ENCODE measurements at places on chromosomes 11 and 22.

- no peak for DNase-seq
Observed at GRCh38 chr11:2293984-2294925, 7.5 kb downstream of the C11orf21 start.

GRCh38 chr11:285021-285893 is 3.7 kb upstream of the PGGHG start:
- no peak for DNase-seq

- no peak for DNase-seq
Observed at GRCh38 chr22:43988116-43988820, 33.0 kb downstream of the SAMM50 start.

GRCh38 chr22:46072110-46072881 is 78.0 kb upstream of the PPARA start:
- DNase-seq: peak; percentile 79

GRCh38 chr11:112524798-112525197 is 264.1 kb upstream of the PLET1 start:
- peak; percentile 40 for DNase-seq

GRCh38 chr11:85766721-85767161 is 44.2 kb downstream of the SYTL2 start:
- DNase-seq: no peak

DNA sequence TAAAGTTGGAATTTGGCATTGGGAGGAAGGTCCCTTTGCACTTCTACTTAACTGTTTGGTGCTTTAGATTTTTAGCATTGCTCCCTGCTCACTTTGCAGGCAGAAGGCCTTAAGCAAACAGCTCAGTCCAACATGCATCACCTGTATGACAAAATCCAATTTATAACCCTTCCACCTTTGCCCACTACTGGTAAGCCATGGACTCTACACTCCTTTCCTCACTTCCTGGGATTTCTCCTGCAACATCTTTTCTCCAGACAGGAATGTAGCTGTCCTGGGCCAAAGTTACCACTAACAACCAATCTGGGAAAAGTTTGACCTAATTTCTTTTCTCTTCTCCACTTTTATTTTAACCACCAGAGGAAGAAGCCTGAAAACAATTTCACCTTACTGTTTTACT is 1.8 kb upstream of the OR2D2 start:
- DNase-seq: no peak

DNA sequence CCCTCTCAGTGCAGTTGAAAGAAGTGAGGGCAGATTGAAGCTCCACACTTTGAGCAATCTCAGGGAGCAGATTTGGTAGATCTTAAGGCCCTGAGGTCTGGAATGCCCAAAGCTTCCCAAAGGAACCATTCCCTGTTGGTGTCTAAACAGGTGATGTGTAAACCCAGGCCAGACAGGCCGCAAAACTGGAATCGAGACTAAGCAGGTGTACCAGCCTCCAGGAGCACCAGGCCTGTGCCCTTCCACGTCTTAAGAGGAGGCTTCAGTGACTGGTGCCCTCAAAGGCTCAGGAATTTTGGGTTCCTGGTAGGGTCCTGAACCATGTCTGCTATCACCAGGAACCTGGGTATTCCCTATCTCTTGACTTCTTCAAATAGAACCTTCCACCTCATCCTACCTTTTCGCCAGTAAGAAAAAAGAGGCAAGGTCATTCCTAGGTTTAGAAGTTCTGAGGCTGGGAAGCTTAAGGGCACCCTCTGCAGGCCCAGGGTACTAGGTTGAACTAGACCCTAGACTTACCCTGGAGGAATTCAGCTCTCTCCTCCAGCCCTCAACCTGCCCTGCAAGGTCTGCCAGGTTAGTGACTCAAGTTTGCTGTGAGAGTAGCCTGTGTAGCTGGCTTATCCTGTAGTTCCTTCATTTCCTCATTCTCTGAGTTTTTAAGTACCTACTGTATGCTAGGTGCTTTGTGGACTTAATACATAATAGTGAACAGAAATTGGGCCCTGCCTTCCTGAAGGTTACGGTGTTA is 100.0 kb upstream of the NNMT start:
- no peak for DNase-seq

GRCh38 chr11:22859756-22860155 is 518 bp downstream of the CCDC179 start:
- DNase-seq: no peak

Measured in astrocyte of the hippocampus (primary cell).